GM23338 (cell line): ENCODE measurements at places on chromosomes 4 and X.
A peak's percentile ranks its signal among the peaks of the same experiment; 100 is the strongest.

GRCh38 chr4:109294006-109294405, 8.5 kb downstream of the COL25A1 start:
- no peaks in the 10 kb centered on the region for H3K4me1 ChIP-seq
- peak; percentile 87 for DNase-seq
- H3K36me3 ChIP-seq = no peaks in the 10 kb centered on the region
- H3K27ac ChIP-seq = no peak overlapping the region
- no peaks in the 10 kb centered on the region for H3K27me3 ChIP-seq

DNA sequence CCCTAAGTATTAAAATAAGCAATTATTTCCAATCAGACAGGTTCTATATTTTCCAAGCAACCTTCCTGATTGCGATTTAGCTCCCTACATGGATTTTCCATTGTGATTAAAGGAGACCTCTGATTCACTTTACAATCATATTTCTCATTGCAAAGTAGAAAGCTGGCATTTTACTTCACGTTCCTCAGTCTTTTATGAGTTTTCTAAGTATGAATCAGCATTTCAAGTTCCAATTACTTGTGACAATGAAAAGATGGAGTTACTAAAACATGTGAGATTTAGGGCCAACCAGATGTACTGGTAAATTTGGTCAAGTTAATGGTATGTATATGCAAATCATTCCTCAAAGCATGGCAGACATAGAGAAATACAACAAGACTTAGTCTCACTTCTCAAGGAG, 206.2 kb downstream of the KCNIP4 start:
- DNase-seq = no peak
- H3K27ac ChIP-seq = no peak overlapping the region
- no peaks in the 10 kb centered on the region for H3K4me1 ChIP-seq
- no peaks in the 10 kb centered on the region for H3K27me3 ChIP-seq

DNA sequence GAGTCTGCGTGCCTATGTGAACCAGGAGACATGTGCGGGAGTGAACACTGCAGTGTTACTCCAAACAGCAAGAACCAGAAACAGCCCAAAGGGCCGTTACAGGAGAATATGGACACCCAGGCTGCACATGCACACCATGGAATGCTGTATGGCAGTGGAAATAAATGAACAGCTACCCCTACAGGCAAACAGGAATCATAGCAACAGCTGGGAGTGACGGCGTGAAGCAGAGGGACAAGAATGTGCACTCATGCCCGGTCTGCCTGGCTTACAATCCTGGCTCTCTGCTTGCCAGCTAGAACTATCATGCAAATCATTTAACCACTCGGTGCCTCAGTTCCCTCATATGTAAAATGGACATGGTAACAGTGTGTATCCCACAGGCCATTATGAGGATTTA, 16.6 kb downstream of the GPKOW start:
- no peak overlapping the region for H3K27ac ChIP-seq
- H3K36me3 ChIP-seq = no peaks in the 10 kb centered on the region
- DNase-seq = peak; percentile 38
- H3K27me3 ChIP-seq = no peaks in the 10 kb centered on the region
- no peak overlapping the region for H3K4me3 ChIP-seq

- H3K36me3 ChIP-seq = no peaks in the 10 kb centered on the region
- no peak overlapping the region for H3K27ac ChIP-seq
- no peaks in the 10 kb centered on the region for H3K27me3 ChIP-seq
- no peak overlapping the region for H3K4me3 ChIP-seq
- DNase-seq = no peak
These were observed 3.0 kb downstream of the METAP1 start for GRCh38 chr4:98998551-98998950.

DNA sequence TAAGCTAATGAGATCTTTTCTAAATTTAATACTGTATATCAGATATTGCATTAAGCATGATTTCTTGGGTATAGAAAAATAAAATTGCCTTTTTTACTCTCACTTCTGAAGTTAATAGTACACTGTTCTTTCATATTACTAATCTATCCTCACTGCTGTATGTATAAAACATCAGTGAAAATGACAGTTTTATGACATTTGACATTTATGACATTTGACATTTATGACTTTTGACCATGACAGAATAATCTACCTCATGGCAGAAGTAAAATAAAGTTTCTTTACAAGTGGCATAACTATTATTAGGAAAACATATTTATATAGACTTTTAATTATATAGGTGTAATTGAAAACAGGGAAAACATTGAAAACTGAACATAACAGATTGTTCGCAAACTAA, 13.3 kb downstream of the GRID2 start:
- H3K27ac ChIP-seq = no peak overlapping the region
- no peaks in the 10 kb centered on the region for H3K27me3 ChIP-seq
- H3K36me3 ChIP-seq = no peaks in the 10 kb centered on the region
- DNase-seq = no peak

- no peak overlapping the region for H3K27ac ChIP-seq
- no peaks in the 10 kb centered on the region for H3K27me3 ChIP-seq
- H3K4me3 ChIP-seq = no peak overlapping the region
- DNase-seq = peak; percentile 11
- 0 out of 2 replicates have a peak, but pooled peaks cover 5% of the 10 kb centered on the region for H3K4me1 ChIP-seq
- H3K36me3 ChIP-seq = no peaks in the 10 kb centered on the region
These were observed 755.5 kb downstream of the GLUD2 start for GRCh38 chrX:121802881-121803412.

- peaks cover 6% of the 10 kb centered on the region; the same call in 1 of the 2 replicates for H3K4me1 ChIP-seq
- no peak for DNase-seq
- no peak overlapping the region for H3K4me3 ChIP-seq
- no peaks in the 10 kb centered on the region for H3K36me3 ChIP-seq
These were observed 1084.9 kb downstream of the ADGRL3 start for GRCh38 chr4:62285026-62285425.

- no peaks in the 10 kb centered on the region for H3K36me3 ChIP-seq
- no peaks in the 10 kb centered on the region for H3K27me3 ChIP-seq
- H3K27ac ChIP-seq = no peak overlapping the region
- no peak overlapping the region for H3K4me3 ChIP-seq
- no peaks in the 10 kb centered on the region for H3K4me1 ChIP-seq
- no peak for DNase-seq
These were observed 95.7 kb downstream of the SPANXN4 start for GRCh38 chrX:143121477-143121876.

GRCh38 chr4:185394568-185395237, 1.0 kb downstream of the LRP2BP start:
- no peaks in the 10 kb centered on the region for H3K36me3 ChIP-seq
- no peak overlapping the region for H3K27ac ChIP-seq
- H3K4me1 ChIP-seq = no peaks in the 10 kb centered on the region; the same call in 1 of the 2 replicates
- peaks cover 9% of the 10 kb centered on the region for H3K27me3 ChIP-seq
- no peak overlapping the region for H3K4me3 ChIP-seq

DNA sequence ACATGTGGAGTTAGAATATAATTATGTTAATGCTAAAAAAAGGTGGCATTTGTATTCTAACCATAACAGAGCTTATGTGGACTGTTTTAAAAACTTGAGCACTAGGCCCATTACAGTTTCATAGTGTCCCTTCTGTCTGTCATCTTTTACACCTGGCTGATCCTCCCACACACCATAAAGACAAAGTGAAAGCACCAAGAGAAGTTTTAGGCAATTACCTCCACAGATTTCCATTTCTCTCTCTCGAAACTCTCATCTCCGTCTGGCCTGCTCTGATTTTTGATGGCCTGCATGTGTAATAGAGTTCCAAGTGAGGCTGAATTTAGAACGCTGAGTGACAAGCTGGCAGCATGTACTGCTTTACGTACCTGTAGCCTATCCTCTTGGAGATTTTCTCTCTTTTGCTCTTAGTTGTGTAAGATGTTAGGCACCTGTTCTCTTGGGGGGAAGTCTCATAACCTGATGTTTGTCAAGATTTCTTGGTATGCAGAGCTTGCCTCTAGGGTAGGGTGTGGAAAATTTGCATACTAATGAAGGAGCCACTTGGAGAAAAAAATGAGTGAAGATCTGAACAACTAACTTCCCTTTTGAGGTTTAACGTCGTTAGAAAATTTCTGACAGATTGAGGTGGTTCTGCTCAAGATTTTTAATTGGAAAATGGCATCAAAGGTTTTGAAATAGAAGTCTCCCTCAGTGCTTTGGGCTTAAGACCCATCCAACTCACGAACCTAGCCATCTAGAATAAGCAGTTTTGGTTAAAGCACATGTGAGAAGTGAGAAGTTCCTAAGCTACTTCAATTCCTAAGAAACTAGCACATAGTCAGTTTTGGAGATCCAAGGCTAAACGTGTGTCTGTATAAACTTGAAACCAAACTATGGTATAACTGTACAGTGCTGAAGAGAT, 57.6 kb upstream of the RAP1GDS1 start:
- H3K27ac ChIP-seq = no peak overlapping the region
- H3K27me3 ChIP-seq = no peaks in the 10 kb centered on the region
- H3K36me3 ChIP-seq = no peaks in the 10 kb centered on the region
- peak; percentile 5 for DNase-seq
- no peak overlapping the region for H3K4me3 ChIP-seq
- H3K4me1 ChIP-seq = peaks cover 12% of the 10 kb centered on the region; the same call in 1 of the 2 replicates

- no peaks in the 10 kb centered on the region for H3K36me3 ChIP-seq
- DNase-seq = peak; percentile 92
- H3K4me1 ChIP-seq = 0 out of 2 replicates have a peak, but pooled peaks cover 4% of the 10 kb centered on the region
- H3K4me3 ChIP-seq = peak overlapping the region; percentile 56
- peak overlapping the region; percentile 65; the same call in 1 of the 2 replicates for H3K27ac ChIP-seq
- H3K27me3 ChIP-seq = no peaks in the 10 kb centered on the region
These were observed 14.9 kb downstream of the SNX12 start for GRCh38 chrX:71053217-71053621.

DNA sequence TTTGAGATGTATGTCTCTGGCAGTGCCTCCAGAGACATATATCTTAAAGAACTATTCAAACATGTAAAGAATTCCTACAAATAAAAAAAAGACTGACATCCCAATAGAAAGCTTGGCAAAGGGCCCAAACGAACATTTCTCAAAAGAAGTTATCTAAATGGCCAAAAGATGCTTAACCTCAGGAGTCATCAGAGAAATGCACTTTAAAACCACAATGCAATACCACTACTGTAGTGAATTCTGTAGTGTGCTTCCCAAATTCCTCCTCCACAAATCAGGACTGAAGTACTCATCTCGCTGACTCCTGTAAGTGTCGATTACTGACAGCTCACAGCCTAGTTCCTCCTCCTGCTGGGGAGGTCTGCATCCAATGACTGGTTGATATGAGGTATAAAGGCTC, 129.0 kb upstream of the MAMLD1 start:
- no peak overlapping the region for H3K27ac ChIP-seq
- H3K4me1 ChIP-seq = no peaks in the 10 kb centered on the region
- no peaks in the 10 kb centered on the region for H3K36me3 ChIP-seq
- no peak overlapping the region for H3K4me3 ChIP-seq
- no peaks in the 10 kb centered on the region for H3K27me3 ChIP-seq

DNA sequence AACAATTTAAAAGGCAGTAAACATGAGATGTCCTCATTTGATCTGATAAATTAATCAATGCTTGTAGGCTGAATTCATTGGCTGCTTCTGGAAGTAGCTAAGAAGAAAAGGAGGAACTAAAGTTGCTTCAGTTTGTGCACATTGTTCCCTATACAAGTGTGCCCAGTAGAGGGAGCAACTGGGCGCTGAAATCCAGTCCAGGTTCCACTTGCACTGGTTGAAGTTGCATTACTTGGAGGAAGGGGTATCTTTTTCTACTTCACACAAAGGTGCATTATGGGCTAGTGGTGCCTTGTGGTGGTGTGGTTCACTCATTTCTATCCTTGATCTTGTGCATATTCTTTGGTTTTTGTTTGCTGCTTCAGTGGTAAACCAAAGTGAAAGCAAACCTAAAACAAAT, 67.9 kb upstream of the SOX3 start:
- H3K36me3 ChIP-seq = no peaks in the 10 kb centered on the region
- H3K4me3 ChIP-seq = no peak overlapping the region
- peak; percentile 64 for DNase-seq
- no peaks in the 10 kb centered on the region for H3K4me1 ChIP-seq
- no peaks in the 10 kb centered on the region for H3K27me3 ChIP-seq

- H3K27ac ChIP-seq = no peak overlapping the region
- peak; percentile 70 for DNase-seq
- H3K27me3 ChIP-seq = no peaks in the 10 kb centered on the region
- H3K4me1 ChIP-seq = no peaks in the 10 kb centered on the region
- H3K36me3 ChIP-seq = no peaks in the 10 kb centered on the region
These were observed 2353.6 kb downstream of the PCDH7 start for GRCh38 chr4:33073811-33074210.

GRCh38 chrX:120477453-120477852, 8.4 kb upstream of the LAMP2 start:
- H3K4me3 ChIP-seq = no peak overlapping the region
- H3K27me3 ChIP-seq = no peaks in the 10 kb centered on the region
- DNase-seq = no peak
- no peaks in the 10 kb centered on the region for H3K4me1 ChIP-seq

GRCh38 chr4:7089213-7089986, 21.5 kb upstream of the GRPEL1 start:
- peaks cover 98% of the 10 kb centered on the region for H3K27me3 ChIP-seq
- H3K36me3 ChIP-seq = no peaks in the 10 kb centered on the region
- no peak overlapping the region for H3K27ac ChIP-seq
- no peak for DNase-seq

DNA sequence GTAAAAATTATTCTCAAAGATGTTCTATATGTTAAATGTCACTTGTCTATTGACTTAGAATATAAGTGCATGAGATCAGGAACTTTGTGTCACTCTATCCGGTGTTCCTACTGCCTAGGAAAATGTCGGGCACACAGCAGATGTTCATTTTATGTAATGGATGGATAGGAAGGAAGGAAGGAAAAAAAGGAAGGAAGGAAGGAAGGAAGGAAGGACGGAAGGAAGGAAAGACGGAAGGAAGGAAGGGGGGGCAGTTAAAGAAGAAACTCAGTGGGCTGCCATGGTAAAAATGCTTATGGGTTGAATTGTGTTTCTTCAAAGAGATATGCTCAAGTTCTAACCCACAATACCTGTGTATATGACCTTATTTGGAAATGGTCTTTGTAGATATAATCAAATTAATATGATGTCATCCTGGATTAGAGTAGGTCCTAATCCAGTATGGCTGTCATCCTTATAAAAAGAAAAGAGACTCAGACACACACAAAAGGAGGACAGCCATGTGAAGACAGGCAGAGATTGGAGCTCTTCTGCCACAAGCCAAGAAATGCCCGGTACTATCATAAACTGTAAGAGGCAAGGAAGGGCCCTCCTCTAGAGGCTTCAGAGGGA, 86.3 kb downstream of the COL25A1 start:
- H3K4me3 ChIP-seq = no peak overlapping the region
- no peaks in the 10 kb centered on the region for H3K36me3 ChIP-seq
- no peaks in the 10 kb centered on the region for H3K4me1 ChIP-seq
- H3K27ac ChIP-seq = no peak overlapping the region
- no peak for DNase-seq
- H3K27me3 ChIP-seq = no peaks in the 10 kb centered on the region

- H3K4me3 ChIP-seq = no peak overlapping the region
- H3K4me1 ChIP-seq = no peaks in the 10 kb centered on the region
- H3K27me3 ChIP-seq = no peaks in the 10 kb centered on the region
- H3K36me3 ChIP-seq = peaks cover 17% of the 10 kb centered on the region
- no peak for DNase-seq
These were observed 1477.7 kb upstream of the IGFBP7 start for GRCh38 chr4:58587856-58588255.
